Naive thymus-derived CD4-positive, alpha-beta T cell (primary cell): ENCODE measurements at places on chromosomes 16 and 17. TPM values are rescaled to one million over a fixed set of nuclear protein-coding genes. Genes with fewer than 3 reads are reported as not detected.

Gene CACNG4
- total RNA-seq: not detected in 2 replicates

Gene KCTD19
- 0.39 TPM for total RNA-seq

Gene KRTAP9-4
- total RNA-seq: not detected in 2 replicates

Gene COPRS
- 4.2 TPM for total RNA-seq

Gene KRT24
- not detected for total RNA-seq

Gene KSR1
- 23.3 TPM for total RNA-seq

Gene NHERF2
- total RNA-seq: 3.8 TPM

Gene MYOCD
- not detected for total RNA-seq

Gene CTRB1
- total RNA-seq: not detected

Gene HLF
- total RNA-seq: 0.19 TPM

Gene NACA2
- not detected for total RNA-seq

Gene PLSCR3
- total RNA-seq: 83.9 TPM

Gene ZACN
- 0.48 TPM in 1 of 2 replicates, not detected in the other for total RNA-seq

Gene CEP131
- 13.0 and 15.0 TPM in 2 replicates for total RNA-seq
